ENCODE measurements at places on chromosomes 12 and 14.

DNA sequence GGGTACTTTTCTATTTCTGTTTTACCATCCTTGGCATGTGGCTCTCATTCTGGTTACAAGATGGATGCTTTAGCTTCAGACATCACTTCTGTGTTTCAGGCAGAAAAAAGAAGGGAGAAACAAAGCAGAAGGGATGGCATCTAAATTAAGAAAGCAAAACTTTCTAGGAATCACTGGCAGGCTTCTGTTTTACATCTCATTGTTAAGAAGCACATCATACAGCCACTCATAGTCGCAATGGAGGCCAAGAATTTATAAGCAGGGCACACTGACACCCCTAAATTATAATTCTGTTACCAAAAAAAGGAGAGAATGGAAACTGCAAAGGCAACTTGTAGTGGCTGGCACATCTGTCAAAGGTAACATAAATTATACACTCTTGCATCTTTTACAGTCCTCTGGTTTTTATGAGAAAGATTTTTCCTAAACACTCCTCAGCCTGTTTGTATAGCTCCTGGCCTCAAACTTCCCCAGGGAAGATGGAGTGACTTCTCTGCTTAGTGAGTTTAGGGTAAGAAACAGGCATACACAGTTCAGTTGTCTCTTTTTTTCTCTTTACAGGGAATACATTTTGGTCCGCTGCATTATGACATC is 22.0 kb upstream of the LEMD3 start:
- DNase-seq: no peak

DNA sequence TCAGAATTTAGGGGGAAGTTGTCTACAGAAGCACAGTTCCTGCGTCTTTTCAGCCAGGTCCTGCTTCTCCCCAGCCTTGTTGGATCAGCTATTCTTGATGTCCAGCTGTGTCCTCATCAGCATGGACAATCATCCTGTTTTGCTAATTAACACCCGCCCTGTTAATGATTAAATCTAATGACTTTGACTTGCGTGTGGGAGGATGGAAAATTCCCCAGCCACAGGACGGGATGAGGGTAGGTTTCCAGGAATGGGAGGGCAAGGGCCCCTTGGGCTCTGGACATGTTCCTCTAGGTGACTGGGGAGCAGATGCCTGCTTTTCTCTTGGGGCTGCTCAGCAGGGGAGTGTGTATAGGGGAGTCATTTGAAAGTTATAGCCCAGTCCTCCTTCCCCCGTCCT is 5.3 kb upstream of the PPP1R1A start:
- DNase-seq: no peak

GRCh38 chr12:26317942-26318575 is 122.7 kb downstream of the SSPN start:
- DNase-seq: no peak

DNA sequence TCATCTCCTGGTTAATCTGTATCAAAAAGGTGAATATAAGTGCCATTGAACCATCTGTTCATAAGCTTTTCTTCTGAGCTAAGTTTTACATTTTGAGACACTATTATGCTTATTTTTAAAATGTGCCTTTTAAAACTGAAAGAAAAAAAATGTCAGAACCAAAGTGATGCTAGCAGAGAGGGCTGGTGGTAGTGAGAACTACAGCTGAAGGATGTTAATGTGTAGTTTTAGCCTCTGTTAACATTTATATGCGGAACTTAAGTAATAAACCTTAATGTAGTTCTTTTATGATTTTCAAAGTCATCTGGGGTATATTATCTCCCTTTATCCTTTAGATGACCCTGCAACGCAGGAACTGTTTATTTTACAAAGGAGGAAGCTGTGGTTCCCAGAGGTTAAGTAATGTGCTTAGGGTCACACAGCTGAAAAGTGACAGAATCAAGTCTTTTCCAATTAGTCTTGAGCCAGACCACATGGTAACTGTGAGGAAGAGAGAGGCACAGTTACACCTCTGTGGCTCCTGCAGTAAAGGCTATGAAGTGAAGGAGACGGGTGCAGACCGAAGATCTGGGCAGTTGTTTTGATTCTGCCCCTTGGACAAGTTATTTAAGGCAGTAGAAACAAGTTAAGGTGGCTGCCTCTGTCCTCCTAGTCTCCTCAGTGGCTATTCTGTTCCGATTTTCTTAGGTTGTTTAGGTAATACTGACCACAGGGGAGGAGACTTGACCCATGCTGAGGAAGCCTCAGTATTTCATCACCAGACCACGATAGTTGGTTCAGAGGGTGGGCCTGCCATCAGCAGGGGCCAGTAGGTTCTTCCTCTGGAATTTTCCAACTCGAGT is 23.9 kb downstream of the GNG2 start:
- DNase-seq: no peak

DNA sequence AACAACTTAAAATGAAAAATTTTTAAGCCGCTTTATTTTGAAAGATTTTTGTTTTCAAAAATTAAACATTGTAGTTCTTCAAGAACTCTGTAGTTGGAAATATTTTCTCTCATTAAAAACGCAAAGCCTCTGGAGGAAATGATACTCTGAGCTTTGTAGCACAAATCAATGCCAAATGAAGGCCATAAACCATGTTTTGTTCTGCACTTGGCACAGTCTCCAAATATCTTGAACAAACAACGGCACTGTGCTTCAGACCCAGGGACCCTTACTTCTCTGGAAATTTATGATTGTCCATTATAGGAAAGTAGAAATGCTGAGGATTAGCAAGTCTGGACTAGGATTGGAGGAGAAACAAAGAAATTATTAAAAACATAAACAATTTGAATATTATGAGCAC is 160.8 kb upstream of the BMP4 start:
- DNase-seq: no peak

- DNase-seq: no peak
Observed at GRCh38 chr14:100062590-100062989, 2.6 kb upstream of the EVL start.

GRCh38 chr12:19236656-19237055 is 107.1 kb downstream of the PLEKHA5 start:
- DNase-seq: no peak

GRCh38 chr14:73125169-73125588 is 11.1 kb upstream of the PSEN1 start:
- DNase-seq: no peak

- no peak for DNase-seq
Observed at GRCh38 chr12:2243275-2243674, 190.5 kb downstream of the CACNA1C start.

DNA sequence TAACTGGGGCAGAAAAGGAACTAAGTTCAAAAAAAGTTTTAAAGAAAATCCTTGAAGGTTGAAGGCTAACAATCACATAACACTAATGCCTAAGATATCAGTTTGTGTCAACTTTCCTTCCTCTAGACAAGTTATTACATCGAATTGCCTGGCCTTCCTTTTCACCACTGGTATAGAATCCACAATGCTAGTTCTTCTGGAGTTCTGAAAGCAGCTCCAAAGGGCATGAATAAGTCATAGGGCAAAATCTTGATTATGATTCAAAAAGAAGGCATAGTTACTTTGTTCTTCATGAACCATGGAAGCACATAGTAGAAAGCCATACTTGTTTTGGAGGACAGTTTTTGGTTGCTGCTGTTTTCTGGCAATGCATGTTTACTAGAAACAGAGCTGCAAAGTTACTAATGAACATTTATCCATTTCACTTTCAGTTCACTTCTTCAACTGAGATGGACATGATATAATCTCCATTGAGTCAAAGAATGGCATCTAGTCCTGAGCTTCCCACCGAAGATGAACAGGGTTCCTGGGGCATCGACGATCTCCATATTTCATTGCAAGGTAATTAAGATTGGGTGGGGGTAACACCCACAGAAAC is 56.0 kb downstream of the SYNE2 start:
- no peak for DNase-seq

- DNase-seq: no peak
Observed at GRCh38 chr14:97417331-97417730, 620.1 kb downstream of the VRK1 start.

GRCh38 chr14:50037852-50038251 is 78.5 kb downstream of the VCPKMT start:
- DNase-seq: no peak

GRCh38 chr14:106058342-106058741 is 532.0 kb downstream of the TMEM121 start:
- no peak for DNase-seq

GRCh38 chr12:102631274-102631673 is 150.9 kb upstream of the IGF1 start:
- no peak for DNase-seq

DNA sequence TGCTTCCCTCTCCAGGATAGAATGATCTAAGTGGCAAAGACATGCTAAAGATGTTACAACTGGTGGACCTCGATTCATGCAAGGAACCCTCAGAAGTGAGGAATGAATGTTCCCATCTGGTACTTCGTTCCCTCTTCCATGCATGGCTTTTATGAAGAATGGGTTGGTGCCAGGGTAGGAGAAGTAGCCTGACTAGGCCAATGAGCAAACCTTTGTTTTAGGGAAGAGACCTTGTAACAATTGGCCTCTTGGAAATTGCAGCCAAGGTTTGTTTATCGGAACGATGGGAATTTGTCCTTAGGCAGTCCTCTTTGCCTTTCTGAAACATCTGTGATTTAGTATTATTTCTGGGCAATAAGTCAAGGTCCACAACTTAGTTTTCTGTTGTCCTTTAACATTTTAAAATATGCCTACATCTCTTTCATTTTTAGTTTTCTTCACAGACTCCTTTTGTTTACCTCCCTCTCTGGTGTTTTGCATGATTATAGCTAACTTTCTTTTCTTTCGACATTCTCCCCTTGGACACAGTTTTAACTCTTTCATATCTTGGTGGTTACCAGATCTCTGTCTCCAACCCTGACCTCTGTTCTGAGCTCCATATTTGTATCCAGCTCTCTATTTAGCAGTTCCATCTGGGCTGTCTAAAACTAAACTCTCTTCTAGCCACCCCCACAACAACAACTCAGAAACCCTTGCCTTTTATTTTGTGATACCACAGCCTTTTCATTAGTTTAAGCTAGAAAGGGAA is 70.0 kb downstream of the DIP2B start:
- no peak for DNase-seq

DNA sequence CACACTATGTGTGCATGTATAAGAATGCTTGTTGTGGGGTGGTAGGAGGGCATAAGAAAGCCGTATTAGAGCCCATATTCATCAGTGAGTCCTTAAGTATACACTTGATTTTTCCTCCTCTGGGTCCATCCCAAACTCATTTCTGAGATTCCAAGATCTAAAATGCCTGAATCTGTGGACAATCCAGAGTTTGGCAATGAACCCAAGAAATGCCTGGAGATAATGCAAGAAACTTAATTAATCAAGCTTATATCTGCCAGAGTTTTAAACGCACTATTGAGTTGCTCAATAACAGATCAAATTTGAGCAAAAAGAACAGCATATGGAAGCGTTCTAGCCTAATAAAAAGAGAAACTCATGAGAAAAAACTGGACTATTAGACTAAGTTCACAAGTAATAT is 143.4 kb upstream of the NAV3 start:
- no peak for DNase-seq

GRCh38 chr12:94434171-94434570 is 25.5 kb downstream of the CEP83 start:
- no peak for DNase-seq

DNA sequence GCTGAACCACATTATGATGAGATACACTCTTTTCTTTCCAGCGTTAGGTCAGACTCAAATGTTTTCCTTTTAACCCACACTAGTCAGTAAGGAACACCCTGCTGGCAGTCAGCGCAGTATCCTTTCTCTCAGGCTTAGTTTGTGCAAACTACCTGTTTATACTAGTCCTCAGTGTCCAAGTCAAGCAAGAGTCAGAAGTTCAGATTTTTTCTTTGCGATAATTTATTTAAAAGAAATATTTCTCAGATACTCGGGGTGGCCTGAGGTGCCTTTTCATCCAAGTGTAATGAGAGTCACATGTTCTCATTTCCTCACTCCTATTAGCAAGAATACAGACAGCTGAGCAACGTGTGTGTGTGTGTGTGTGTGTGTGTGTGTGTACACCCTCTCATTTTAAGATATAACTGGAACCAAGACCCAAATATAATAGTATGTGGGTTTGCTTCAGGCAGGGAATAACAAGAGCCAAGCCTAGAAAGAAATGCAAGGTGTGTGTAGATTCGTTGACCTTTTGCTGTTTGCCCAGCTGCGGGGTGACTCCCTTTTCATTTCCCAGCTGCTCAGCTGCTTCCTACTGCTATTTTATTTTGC is 182.7 kb downstream of the KICS2 start:
- no peak for DNase-seq

- peak; percentile 62 for DNase-seq
Observed at GRCh38 chr14:105021656-105022275, 883 bp upstream of the CDCA4 start.

DNA sequence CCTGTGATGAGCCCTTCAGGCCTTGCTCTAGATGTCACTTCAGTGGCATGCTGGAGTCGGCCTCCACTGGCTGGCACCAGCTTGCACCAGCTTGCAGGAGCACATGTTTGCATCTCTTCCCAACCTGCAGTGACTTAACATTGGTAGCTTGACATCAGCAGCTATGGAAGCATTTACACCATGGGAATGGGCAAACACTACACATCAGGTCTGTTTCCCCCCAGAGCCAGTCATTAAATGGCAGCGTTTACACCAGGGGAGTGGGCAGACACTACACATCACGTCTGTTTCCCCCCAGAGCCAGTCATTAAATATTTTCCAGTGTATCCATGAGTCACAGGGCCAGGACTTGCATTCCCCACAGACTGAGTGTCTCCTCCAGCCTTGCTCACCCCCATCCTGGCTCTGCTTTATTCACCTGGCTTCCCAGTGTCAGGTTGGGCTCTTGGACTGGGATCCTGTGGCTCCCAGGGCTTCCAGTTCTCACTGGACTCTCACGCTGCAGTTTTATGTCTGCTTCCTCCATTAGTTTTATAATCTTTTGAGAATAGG is 51.6 kb upstream of the VRK1 start:
- no peak for DNase-seq

- no peak for DNase-seq
Observed at GRCh38 chr14:77473921-77474320, 16.0 kb downstream of the AHSA1 start.

- no peak for DNase-seq
Observed at GRCh38 chr12:79262938-79263337, 398.4 kb downstream of the SYT1 start.

DNA sequence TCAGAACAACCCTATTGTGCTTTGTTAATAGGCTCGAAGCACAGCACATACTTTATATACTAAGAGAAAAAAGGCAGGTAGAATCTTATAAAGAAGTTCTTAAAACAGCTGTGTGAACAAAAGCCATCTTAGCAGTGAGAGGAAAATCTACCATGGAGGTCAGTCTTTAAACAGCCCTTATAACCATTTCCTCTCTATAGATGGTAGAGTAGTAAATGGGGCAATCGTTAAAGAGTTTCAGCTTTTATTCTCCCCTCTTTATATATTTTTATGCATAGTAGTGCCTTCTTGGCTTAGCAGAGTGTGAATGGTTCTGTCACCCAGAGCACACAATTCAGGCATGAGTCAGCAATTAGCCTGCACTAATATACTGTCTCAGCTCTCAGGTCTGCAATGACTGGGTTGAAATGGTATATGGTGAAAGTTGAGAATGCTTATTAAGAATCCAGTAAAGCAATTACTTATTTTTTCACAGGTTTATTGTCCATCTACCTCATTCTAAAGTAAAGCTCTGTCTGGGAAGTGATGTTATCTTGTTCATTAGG is 305.0 kb downstream of the NELL2 start:
- no peak for DNase-seq
